Naive thymus-derived CD4-positive, alpha-beta T cell (primary cell): ENCODE measurements at places on chromosomes 6 and 20.

DNA sequence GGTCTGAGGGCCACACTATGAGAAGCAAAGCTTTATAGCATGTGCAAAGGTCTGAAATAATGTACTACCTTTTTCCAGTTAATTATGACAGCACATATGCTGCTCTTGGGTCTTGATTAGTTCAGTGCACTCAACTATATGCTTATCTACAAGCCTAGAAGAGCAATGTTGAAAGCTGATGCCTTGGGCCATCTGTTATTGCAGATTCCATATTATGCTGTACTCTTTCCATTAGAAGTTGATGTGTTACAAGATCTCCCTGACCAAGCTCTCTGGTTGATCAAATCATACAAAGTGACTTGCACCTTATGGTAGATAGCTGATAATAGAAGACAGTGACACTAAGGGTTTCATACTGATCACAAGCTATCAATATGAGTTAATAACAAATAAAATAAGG lies 327.3 kb downstream of the FRK start:
- H3K4me1 ChIP-seq: no peaks in the 10 kb centered on the region
- H3K36me3 ChIP-seq: no peaks in the 10 kb centered on the region
- H3K27ac ChIP-seq: no peak overlapping the region
- DNase-seq: no peak
- no peak overlapping the region for H3K4me3 ChIP-seq

DNA sequence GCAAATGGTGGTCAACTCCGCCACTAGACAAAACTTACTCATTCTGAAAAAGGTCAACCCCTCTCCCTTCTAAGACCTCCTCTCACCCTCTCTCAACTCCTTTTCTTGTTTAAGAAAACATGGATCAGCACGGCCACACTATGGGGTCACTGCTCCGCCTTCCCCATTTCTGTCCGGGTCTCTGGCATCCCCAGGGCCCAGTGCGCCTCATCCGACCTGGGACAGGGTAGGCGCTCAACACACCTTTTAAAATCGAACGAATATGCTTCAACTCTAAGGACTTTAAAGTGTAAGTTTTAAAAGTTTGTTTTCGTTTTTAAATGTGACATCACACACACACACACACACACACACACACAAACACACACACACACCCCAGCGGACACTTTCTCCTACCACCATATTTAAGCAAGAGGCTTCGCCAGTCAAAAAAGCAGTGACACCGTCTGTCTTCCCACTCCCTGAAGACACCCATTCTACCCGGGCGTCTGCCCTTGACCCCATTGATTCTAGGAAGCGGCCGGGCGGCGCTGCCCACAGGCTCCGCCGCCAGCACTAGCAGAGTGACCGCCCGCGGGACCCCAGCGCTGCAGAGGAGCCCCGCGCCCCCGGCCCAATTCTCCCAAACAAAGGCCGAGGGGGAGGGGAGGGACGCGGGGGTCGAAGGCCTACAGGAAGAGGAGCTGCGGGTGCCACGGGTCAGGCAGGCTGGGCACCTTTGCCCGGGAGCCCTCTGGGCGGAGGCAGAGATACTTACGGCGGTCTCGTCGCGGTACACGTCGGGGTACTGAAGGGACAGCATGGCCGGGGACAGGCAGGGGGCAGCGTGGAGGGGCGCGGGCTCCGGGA lies 568 bp downstream of the PREP start:
- peak overlapping the region; percentile 59 for H3K4me3 ChIP-seq
- H3K27ac ChIP-seq: peak overlapping the region; percentile 22
- H3K4me1 ChIP-seq: peaks cover 34% of the 10 kb centered on the region
- peaks cover 4% of the 10 kb centered on the region for H3K36me3 ChIP-seq
- no peaks in the 10 kb centered on the region for H3K27me3 ChIP-seq
- DNase-seq: no peak

DNA sequence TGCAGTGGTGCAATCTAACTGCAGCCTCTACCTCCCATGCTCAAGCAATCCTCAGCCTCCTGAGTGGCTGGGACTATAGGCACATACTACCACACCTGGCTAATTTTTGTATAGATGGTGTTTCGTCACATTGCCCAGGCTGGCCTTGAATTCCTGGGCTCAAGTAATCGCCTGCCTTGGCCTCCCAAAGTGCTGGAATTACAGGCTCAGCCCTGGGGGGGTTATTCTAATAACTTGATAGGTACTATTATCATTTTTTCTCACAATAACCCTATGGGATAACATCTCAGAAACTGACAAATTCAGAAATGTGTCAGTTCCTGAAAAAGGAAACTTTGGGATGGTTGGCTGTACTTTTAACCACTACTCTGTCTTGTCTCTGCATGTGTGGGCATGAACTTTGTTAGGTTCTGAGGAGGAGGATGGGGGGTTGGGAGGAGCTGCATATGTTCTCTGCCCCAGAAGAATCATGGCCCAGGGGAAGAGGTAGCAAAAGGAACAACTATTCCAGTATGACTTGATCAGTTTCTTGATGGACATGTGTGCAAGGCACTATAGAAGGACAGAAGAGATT lies 169.9 kb downstream of the CARMIL1 start:
- no peaks in the 10 kb centered on the region for H3K36me3 ChIP-seq
- H3K27me3 ChIP-seq: no peaks in the 10 kb centered on the region
- H3K27ac ChIP-seq: no peak overlapping the region
- DNase-seq: no peak

DNA sequence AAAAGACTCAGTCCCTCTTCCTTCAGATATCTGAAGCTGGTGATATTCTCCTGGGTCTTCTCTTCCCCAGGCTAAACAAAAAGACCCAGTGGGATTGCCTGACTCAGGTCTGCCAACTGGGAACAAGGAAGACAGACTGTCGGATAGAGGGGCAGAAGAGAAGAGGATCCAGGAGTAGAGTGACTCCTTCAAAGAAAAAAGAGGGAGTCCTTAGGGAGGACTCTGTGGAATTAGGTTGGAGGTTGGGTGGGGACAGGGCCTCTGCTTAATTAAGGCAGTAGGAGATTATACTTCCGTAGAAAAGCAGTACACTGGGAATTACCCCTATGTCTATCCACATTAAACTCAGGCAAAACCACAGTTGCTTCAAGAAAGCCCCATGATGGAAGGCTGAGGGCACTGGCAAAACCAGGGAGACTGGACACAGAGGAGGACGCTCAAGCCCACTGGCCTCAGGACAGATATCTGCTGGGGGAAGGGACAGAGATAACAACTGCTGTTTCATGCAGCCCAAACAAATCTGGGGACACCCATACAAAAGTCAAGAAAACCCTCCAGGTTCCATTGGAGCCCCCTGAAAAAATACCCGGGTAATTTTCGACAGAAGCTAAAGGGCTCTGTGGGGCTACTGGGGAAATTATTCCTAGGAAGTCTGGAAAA lies 5.7 kb downstream of the BCL2L1 start:
- peaks cover 50% of the 10 kb centered on the region for H3K4me1 ChIP-seq
- H3K27me3 ChIP-seq: no peaks in the 10 kb centered on the region
- H3K27ac ChIP-seq: peak overlapping the region; percentile 57
- peak overlapping the region; percentile 36 for H3K4me3 ChIP-seq
- H3K36me3 ChIP-seq: no peaks in the 10 kb centered on the region

DNA sequence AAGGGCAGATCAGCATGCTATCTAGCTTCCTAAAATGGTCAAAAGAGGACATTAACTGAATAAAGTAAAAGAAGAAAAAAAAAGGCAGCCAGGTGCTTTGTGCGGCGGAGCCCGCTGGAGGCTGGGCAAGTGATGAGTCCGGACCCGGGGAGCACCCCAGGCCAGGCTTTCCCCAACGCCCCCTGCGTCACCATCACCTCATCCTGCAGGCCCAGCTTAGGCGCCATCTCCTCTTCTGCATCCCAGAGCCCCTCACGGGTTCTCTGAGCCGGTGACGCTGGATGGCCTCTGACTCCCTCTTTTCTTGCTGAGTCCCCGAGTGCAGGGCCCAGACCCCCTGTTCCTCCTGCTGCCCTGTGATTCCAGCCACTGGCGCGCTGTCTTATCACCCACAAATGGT lies 250.1 kb downstream of the TBXT start:
- H3K4me3 ChIP-seq: no peak overlapping the region
- H3K27ac ChIP-seq: no peak overlapping the region
- no peaks in the 10 kb centered on the region for H3K4me1 ChIP-seq
